Adipocyte (in vitro differentiated cells): ENCODE measurements at places on chromosomes 3 and 15.

GRCh38 chr3:61269435-61269834 lies 18.2 kb upstream of the FHIT start:
- no peak for DNase-seq

DNA sequence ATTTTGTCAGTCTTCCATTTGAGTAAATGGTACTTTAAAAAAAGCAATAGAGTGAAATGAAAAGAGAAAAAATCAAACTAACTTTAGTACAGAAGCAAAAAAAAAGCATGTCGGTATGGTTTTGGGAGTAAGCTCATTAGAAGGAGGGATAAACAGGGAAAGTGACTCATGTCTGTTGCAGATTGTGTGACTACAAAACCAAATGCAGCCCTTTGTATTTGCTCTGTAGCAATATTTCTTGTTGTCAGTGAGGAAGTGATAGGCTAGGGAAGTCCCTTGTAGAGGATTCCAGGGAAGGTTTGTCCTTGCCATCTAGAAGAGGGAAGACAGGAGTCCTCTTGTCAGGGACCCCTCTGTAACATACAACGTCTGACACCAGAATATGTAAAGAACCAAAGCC lies 150.5 kb upstream of the POU1F1 start:
- peak; percentile 42 for DNase-seq

- peak; percentile 80 for DNase-seq
These were observed at the start of gene EIF4E3 for GRCh38 chr3:71725271-71725991. Gene EIF4E3, minus strand, starts transcription at chr3:71725402. Its CDS starts 35 bp downstream, at chr3:71725367.

DNA sequence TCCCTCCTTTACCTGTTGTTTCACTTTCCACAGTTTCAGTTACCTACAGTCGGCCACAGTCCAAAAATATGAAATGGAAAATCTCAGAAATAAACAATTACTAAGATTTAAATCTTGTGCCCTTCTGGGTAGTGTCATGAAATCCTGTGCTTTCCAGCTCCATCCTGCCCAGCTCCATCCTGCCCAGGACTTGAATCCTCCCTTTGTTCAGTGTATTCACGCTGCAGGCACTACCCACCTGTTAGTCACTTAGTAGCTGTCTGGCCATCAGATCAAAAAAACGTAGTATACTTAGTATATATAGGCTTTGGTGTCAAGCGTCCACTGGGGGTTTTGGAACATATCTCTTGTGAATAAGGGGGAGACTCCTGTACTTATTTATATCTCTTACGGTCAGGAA lies 329.0 kb upstream of the SEMA6D start:
- DNase-seq: no peak

- no peak for DNase-seq
These were observed 28.5 kb downstream of the RORA start for GRCh38 chr15:61200626-61201025.

GRCh38 chr15:81752546-81752942 lies 293.3 kb downstream of the MEX3B start:
- DNase-seq: peak; percentile 78

DNA sequence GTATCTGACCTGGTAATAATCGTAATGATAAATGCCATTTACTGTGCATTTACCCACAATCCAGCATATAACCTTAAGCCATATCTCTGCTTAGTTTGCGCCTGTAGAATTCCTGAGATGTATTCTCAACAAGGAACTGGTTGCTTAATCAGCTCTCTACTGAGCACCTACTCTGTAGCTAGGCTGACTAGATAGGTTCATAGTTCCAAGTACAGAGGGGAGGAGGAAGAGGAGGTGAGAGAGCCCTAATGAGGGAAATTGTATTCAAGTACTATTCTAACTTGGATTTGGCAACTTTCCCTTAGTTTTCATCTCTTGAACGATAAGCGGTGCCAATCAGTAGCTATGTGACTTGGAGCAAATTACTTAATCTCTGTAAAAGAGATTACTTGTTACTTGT lies 5.6 kb upstream of the AKAP13 start:
- no peak for DNase-seq

DNA sequence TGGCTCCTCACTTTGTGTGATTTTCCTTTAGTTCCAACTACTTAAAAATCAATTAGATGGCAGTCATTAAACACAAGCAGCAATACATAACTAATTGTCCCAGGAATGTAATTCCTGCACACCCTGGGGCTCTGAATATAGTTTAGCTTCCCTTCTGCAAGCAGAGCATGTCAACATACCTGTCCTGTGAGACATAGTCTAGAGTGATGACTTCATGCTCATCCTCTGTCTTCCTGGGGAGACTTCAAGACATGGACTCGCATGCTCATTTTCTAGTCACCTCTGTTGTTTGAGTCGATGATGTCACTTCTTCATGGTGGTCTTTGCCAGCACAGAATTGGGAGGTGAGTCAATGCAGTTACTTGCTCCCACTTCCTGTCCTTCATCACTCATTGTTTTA lies 15.7 kb downstream of the C3orf52 start:
- DNase-seq: peak; percentile 23

GRCh38 chr15:94487635-94488034 lies 256.3 kb downstream of the MCTP2 start:
- no peak for DNase-seq

- DNase-seq: peak; percentile 54
These were observed 478 bp downstream of the BNC1 start for GRCh38 chr15:83283813-83284558.
